ENCODE measurements at places on chromosomes 6 and 20.

DNA sequence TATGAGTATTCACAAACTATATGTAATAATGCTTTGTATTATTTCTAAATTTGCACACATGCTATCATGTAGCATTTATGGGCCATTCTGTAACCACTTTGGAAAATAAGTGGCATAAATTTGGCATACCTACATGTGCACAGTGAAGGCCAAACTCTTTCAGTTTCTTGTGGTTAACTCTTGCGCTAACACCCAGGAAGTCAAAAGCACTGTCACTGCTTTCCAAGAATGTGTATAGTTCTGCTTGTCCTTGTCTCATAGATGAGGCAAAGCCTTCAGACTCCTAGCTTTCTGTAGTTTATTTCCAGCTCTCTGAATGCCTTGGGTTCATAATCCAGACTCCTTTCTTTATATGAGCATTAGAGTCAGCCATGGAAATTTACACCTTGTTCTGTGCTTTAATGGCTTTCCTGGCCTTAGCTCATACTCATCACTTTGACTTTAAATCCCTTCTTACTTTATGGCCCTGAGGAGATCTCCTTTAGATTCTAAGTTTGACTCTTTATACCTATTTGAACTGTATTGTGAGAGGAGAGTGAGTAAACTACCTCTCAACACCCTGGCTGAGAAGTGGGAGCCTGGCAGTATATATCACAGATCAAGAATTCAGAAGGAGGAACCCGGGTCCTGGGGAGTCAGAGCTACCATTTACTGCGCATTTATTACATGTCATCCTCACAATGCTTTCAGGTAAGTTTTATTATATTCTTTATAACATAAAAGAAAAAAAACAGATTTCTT lies 949 bp upstream of the SLC17A3 start:
- DNase-seq = no peak

GRCh38 chr6:17397764-17398194 lies 4.4 kb downstream of the CAP2 start:
- peak; percentile 82 for DNase-seq

GRCh38 chr6:170259278-170259677 lies 31.6 kb downstream of the DLL1 start:
- no peak for DNase-seq

GRCh38 chr20:46991880-46992639 lies 97.4 kb downstream of the EYA2 start:
- no peak for DNase-seq

- DNase-seq = no peak
These were observed 66.5 kb upstream of the TENT5A start for GRCh38 chr6:81818901-81819361.

DNA sequence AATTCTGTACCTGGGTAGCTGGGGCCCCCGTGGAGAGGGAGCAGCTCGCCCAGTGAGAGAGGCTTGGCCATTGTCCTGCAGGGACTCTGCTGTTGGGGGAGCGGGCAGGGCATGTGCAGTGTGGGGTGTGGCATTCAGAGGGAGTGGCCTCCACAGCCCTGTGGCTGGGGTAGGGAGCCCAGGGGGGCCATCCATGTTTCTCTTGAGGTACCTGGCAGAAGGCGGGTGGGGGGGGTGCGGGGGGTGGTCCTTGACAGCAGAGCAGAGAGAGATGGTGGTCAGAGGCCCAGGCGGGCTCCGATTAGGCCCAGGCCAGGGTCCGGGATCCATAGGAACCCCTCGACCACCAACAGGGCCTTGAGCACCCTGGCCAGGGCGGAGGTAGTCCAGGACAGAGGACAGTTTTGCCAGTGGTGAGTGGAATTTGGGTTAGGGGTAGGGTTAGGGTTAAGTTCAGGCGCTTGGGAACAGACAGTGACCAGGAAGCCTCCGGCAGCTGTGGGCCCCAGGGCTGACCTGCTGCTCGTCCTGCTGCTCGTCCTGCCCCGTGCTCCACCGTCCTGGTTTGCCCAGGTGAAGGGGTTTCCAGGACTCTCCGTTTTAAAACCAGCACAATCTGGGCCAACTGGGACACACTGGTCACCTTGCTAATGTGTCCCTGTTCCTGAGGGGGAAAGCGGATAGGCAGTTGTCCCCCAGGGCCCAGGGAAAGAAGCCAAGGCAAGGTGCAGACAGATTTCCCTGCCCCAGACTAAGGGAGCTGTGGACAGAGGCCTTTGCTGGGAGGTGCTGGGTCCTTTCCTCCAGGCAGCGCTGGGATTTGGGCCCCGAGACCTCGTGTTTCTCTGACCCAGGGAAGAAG lies 24.8 kb upstream of the MYT1 start:
- no peak for DNase-seq

DNA sequence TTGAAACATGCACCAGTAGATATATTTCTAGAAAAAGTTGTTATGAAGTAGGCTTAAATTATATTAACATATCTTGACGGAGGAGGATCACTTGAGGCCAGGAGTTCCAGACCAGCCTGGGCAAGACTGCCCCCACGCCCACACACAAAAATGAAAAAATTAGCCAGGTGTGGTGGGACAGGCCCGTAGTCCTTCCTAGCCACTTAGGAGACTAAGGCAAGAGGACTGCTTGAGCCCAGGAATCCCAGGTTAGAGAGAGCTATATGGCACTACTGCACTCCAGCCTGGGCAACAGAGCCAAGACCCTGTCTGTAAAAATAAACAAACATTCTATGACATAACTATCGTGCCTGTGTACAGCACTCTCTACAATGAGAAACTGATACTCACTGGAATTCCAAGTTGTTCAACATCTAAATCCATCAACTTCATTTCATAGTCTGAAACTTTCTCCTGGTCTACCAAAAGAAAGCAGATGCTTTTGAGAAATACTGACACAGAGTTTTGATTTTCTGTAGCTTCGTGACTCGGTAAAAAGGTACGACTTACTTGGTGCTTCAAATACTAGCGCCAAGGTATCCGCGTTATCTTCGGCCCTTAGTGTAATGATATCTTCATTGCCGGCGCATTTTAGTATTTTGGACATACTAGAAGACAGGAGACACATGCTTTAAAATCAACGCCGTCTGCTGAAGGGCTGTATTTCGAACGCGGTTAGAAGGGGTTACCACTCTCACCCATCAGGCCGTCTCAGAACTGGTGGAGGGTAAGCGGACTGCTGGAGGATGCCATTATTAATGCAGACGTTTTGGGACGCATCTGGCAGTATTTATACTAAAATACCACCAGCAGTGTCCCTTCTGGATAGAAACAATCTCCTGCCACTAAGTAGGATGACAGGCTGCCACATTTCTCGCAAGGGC lies 1.3 kb downstream of the PCNA start:
- no peak for DNase-seq
